Stimulated activated CD4-positive, alpha-beta T cell treated with anti-CD3 and anti-CD28 coated beads, Interleukin-1b, Interleukin-23, amount 100 ng/mL, for 48 hours (primary cell): ENCODE measurements at places on chromosomes 4 and X.
A peak's percentile ranks its signal among the peaks of the same experiment; 100 is the strongest.

DNA sequence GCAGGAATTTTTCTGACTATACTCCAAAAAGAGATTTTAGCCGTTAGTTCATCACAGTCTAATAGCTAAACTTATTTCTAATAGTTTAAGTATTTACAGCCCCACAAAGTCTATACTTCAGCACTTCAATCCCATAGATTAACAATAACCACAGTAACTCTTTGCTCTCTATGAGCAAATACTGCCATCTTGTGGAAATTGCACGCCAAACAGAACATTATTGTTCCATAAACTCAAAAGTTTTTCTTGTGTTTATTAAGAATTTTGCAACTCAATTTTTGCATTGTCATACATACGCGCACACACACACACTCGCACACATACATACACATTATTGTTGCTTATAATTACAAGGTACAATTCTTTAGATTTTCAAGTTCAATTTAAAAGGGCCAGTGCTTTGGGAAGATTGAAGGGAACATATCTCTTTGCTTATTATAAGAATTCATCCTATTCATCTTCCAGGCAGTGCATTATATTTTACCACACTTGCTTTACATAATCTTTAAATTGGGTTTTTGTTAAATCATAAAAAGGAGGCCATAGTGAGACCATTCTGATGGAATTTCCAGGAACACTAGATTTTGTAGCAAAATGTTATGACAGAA, 63.8 kb upstream of the ATOH1 start:
- DNase-seq = no peak

DNA sequence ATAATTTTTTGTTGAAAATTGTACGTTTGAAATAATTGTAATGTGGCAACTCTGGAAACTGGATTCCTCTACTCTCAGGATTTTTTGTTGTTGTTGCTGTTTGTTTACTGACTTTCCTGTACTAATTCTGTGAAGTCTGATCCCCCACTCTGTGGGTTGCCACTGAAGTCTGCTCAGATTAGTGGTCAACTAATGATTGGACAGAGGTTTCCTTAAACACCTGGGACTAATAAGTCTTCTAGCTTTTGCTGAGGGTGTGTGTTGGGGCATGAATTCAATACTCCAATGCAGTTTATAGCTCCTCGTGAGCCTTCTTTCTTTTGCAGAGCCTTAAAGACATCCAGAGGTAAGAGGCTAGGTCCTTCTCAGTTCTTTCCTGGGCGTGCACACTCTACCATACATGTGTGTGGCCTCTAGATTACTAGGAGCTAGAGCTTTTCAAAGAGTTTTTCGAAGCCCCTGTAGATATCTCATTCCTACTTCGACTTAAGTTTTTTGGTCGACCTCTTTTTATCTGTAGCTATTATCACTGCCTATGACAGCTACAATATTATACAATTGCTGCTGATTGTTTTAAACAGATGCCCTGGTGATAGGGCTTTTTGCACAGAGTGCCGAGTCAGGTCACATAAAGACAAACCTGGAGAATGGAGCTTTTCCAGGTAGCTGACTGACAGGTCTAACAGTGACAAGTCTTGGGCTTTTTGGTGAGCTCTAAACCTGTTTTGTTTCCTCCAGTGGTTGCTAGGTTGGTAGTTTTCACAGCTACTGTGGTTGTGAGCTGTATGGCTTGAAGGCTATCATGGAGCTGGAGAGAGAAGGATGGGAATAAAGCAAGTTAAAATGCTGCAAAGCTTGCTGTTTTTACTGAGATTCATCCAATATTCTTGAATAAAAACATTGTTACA, 34.0 kb downstream of the BMP2K start:
- DNase-seq = no peak

DNA sequence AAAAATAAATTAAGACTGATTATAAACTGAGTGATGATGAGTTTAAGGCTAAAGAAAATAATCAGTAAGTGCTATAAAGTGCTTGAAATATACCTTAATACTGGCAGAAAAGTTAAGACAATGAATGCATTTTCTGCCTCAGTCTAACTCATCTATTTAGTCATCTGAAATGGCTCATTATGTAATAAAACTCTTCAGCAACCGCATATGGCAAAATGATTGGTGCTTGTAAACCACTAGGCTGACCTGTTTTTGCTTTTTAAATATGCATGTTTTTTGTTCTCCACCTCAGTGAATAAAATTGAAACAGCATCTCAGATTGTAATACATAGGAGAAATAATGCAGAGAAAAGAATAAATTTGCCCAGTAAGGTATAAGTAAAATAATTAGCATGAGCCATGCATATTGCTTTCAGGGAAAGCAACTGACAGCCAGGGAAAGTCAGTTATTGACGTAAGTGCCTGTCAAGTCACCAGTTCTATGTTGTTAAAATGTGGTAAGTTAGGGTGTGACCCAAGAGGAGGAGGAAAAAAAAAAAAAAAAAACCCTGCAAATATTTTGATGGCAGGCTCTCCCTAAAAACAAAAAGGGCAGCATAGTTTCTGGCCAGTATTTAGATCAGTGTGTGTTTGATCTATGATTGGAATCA, 167.5 kb downstream of the PALLD start:
- no peak for DNase-seq

GRCh38 chr4:108301545-108302251, 133.0 kb upstream of the LEF1 start:
- DNase-seq = no peak

- peak; percentile 68 for DNase-seq
Observed at GRCh38 chrX:56800801-56801200, 71.8 kb downstream of the NBDY start.

- DNase-seq = no peak
Observed at GRCh38 chr4:24229978-24230377, 340.1 kb upstream of the PPARGC1A start.

GRCh38 chr4:7557456-7557855, 122.7 kb upstream of the PSAPL1 start:
- DNase-seq = no peak

DNA sequence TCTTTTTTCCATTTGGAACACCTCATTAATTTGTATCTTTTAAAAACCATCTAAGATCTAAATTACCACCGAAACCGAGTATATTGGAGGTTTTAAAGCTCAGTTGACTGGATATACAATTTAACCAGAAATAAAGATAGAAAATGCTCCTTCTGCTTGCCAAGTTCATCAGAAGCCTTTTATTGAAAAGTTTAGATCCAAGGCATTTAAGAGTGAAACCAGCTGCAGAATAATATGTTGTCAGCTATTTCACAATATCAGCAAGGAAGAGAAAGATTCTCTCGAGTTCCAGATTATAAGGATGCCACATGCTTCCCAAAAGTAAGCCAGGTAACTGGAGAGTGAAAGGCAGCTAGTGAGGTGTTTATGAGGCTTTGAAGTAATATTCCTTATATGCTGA, 217.4 kb downstream of the DCTD start:
- no peak for DNase-seq
